Brain (organoid and tissue), 16 donors: ENCODE measurements at places on chromosomes 4 and X.
A peak's percentile ranks its signal among the peaks of the same experiment; 100 is the strongest.

GRCh38 chr4:16129336-16129735, 45.5 kb upstream of the PROM1 start:
- peak; percentile 46 for DNase-seq

DNA sequence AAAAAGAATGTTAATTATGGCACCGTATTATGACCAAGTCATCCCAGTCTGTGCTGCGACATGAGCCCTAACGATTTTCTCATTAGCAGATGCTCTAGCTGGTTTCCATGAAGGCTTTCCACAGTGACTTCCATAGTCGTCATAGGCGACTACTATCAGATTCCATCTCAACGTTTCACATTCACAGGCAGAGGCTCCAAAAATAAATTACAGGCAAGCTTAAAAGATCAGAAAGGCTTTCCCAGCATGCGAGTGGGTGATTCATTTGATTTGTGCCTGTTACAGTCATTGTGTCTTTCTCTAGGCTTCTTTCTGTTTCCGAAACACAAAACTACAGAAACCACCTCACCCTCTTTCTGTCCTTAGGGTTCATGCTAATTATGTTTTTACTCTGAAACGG, 43.2 kb downstream of the PALLD start:
- no peak for DNase-seq

DNA sequence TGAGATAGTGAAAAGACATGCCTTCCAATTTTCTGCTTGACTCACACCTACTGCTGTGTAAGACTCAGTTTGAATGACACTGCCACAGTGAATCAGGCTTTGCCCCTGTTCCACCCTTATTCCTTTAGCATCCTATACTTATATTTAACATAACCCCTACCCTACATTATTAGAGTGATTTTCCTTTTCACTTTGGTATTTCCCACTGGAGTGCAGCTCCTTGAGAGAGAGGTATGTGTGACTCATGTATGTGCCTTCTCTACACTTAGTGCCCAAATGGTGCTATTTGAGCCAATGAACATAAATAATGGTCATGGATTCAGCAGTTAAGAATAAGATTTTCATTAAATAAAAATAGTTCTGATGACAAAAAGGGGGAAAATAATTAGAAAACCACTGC, 69.5 kb downstream of the RRAGB start:
- DNase-seq = no peak

DNA sequence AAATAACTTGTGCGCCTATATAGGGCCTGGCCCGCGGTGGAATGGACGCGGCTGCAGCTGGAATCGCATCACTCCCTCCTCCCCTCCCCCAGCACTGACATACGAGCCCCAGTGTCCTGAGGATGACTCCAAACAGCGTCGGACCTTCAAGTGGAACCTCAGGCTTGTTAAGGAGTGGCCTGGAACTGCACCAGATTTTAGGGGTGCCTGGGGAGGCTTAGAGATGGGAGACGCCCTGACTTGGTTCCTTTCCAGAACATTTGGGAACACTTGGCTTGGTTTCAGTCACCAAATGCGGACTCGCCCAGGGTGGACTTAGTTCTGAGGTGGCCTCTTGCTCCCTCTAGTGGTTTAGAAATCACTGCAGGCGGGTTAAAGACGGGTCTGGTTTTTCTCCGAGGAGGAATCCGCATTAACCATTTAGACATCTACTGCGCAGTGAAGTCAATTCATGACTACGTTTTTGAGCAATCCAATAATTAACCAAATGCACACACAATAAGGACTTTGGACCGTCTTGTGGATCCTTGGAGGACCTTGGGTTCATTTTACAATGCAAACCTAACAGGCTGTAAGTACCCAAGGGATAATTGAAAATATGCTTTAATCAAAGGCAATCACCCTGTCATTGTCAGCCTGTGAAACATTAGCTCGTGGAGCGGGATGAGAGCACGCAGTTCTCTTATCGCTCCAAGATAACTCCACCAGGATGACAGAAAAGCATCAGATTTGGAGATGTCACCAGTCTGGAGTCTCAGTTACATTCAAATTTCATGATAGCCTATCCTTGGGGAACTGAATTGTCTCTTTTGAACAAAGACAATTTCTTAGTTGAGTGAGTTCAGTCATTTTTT, 11.2 kb upstream of the PDGFRA start:
- DNase-seq = peak; percentile 94

DNA sequence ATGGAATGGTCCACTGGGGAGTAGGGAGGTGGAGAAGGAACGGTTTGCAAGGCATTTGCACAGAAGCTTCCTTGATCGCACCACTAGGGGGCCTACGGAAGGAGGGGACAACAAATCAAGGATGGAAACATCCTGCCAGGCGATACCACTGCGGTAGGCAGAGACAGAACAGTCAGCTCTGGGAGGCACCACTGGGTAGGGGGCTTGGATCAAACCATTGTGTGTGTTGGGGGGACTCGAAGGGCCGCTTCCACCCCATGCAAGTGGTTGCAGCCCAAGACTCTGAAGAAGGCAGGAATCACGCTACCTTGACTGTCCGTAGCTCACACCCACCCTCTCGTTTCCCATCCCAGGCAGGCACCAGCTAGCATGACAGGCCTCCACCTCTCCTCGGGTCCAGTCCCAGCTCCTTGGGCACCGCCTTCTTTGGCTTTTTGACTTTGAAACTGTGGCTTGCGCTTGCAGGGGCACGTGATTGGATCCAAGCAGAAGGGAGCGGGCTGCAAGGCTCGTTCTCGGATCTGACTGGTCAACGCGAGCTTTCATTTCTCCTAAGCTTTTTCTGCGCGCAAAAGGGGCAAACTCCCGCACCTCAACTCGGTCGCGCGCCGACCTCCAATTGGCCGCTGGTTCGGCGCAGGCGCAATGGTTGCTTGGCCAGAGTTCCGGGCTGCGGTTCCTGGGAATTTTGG, 28.4 kb downstream of the GAGE1 start:
- DNase-seq = peak; percentile 25

- DNase-seq = no peak
Observed at GRCh38 chr4:15232366-15233263, 195.2 kb upstream of the C1QTNF7 start.

- no peak for DNase-seq
Observed at GRCh38 chr4:42945874-42946273, 53.4 kb downstream of the GRXCR1 start.

- no peak for DNase-seq
Observed at GRCh38 chr4:4991541-4992099, 27.6 kb downstream of the CYTL1 start.

DNA sequence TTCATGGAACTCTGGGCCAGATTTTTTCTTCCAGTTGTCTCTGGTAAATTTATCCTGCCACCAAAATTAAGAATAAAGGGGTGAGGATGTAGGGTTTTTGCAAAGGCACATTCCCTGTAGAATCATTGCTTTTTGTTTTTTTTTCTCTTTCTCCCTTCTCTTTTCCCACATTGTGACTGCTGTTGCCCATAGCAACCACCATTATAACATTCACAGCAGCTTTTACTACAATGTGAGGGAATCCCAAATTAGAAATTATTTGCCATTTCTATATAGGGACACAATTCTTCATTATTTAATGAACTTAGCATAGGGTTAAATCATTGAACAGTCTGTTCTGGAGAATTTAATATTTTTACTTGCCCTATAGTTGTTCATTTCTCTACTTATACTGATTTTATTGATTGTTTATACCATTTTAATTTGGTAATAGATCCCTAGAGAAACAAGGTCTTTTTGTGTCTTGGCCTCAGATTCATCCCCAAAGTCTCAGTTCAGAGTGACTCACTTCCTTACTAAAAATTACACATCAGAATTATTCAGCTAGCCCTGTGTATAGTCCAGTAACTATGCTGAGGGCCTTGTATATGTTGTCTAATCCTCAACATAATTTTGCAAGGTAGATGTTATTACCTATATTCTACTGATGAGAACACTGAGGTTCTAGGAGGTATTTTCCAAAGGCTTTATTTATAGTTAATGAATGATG, 80.8 kb upstream of the ANK2 start:
- peak; percentile 61 for DNase-seq

DNA sequence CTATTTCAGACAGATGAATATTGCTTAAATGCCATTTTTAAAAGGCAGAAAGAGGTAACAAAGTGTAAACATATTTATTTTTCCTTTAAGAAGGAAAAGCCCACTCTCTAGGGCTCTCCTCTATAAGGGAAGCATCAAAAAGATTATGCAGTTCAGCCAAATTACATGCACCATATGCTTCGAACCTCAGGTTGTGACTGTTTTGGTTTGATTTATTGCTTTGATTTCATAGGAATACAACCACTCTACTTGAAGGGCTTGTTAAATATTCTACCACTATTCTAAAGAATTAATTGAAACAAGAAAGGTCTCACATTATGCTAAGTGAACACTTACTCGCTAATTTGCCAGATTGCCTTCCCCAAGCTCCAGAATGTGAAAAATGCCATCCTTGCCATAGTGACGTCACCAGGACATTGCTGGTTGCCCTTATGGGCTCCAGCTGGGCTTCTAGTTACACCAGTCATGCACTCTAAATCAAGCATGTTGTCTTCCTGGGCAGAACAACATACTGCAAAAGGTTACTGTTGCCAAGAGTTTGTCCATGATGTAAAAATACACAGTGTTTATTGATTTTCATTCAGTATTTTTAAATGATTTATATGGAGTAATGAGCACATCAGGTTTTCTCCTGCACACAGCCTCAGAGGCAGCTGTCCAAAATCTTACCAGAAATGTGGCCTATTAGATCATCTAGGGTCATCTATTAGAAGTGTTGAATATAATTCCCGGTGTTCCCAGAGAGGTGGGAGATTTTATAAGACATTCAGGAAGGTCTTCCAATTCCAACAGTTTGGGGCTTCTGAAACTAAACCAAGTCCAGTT, 164.4 kb upstream of the RAPGEF2 start:
- peak; percentile 96 for DNase-seq

DNA sequence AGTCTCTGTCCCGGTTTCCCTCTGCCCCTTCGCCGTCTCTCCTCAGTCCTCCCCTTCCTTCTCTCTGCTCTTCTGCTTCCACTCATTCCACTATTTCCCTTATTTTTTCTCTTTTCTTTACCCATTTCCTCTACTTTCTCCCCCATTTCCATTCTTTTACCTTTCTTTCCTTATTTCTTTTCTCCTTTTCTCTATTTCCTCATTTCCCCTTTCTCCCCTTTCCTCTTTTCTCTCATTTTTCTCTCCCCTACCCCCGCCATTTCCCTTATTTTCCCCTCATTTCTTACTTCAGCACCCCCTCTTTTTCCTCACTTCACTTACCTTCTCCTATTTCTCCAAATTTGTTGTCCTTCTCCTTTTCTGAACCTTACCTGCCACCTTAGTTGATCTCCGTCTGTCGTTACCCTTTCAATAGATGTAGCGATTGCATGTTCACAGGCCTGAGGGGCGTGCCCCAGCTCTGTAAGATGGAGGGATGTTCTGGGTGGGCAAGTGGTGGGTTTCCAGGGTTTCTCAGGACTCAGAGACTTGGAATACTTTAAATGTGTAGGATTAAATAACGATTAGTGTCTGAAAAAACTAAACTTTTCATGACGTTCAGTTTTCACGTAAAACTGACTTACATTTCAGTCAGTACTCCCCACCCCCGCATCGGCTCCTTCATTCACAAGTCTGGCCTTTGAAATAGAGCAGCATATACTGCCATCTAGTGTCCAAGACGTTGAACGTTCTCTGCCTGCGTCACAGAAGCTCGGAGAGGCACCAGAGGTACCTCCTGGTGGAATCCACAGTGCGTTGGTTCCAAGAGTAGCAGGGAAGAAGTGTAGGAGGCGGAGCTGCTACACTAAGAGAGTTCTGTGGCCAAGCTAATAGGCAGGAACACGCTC, 641 bp upstream of the NCBP2L start:
- DNase-seq = peak; percentile 91

DNA sequence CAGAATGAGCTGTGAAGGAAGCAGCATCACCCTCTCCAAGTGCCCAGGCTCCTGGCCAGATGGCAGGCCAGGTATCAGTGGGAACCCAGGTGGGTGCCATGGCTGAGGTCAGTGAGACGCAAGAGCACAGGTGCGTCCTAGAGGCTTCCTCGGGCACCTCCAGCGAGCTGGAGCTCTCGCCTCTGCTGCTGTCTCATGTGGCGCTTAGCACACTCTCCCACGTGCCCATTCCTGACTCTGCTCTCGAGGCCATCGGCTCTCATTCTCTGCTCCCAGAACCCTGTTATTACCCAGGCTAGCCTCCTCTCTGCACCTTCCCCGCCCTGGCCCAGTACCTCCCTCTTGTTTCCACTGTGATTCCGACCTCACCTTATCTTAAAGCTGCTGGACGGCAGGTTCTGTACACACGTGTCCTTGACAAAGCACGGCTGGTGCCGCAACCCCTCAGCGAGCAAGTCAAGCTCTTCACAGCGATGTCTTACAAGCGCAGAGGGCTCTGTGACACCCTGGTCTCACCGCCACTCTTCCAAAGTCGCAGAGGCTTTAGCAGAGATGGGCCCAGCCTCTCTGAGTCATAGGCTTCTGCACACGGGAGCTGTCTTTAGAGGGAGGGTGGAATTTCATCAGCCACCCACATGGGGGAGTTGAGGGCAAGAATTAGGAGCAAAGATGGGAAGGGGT, 15.4 kb upstream of the MSANTD1 start:
- DNase-seq = no peak

- no peak for DNase-seq
Observed at GRCh38 chrX:114591121-114591520, 7.2 kb downstream of the HTR2C start.

DNA sequence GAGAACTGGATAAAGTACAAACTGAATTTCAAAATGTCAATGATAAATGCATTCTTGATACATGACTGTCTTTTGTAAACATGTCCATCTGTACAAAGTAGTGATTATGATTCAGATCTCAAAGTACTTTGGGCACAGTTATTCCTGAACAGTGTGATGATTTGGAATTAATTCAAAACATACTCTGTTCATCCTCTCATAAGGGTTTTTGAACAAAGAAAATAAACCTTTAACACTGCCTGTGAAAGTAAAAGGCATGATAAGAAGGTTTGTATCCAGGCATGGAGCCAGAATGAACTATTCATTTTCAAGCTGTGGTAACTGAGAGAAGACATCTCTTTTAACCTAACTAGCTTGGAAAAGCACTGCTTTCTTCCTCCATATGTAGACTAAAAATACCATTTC, 883 bp upstream of the KLHL4 start:
- DNase-seq = no peak
